ENCODE measurements at places on chromosomes 12 and 14. TPM values are rescaled to one million over a fixed set of nuclear protein-coding genes. Genes with fewer than 3 reads are reported as not detected.

RFX4 gene
- total RNA-seq = not detected

DDN gene
- total RNA-seq = 0.13 TPM

KRT71 gene
- total RNA-seq = not detected

TTC9 gene
- total RNA-seq = 16.5 TPM

TBC1D30 gene
- 3.7 TPM for total RNA-seq

KRT2 gene
- total RNA-seq = not detected

ADGRD1 gene
- not detected for total RNA-seq

MUCL1 gene
- not detected for total RNA-seq

SDS gene
- not detected for total RNA-seq

DNAJC22 gene
- total RNA-seq = 1.6 TPM

INHBE gene
- 8.7 TPM for total RNA-seq

SLC5A8 gene
- not detected for total RNA-seq

SERPINA1 gene
- 18.1 TPM for total RNA-seq

TAS2R42 gene
- total RNA-seq = not detected

HNRNPC gene
- total RNA-seq = 773 TPM

TAS2R43 gene
- not detected for total RNA-seq

CARMIL3 gene
- total RNA-seq = 2.3 TPM

GPR84 gene
- total RNA-seq = not detected

ANKRD33 gene
- not detected for total RNA-seq

CD27 gene
- total RNA-seq = not detected

IGFBP6 gene
- total RNA-seq = 21.4 TPM

ZNF891 gene
- 0.63 TPM for total RNA-seq

LYZ gene
- total RNA-seq = 0.07 TPM

DUSP16 gene
- total RNA-seq = 24.5 TPM

PRR13 gene
- total RNA-seq = 91.4 TPM

ACSM4 gene
- total RNA-seq = not detected

ASIC1 gene
- 0.75 TPM for total RNA-seq

SETD1B gene
- total RNA-seq = 9.6 TPM

C1QL4 gene
- total RNA-seq = not detected

OTX2 gene
- not detected for total RNA-seq

AICDA gene
- total RNA-seq = 1.3 TPM

ANGEL1 gene
- 15.3 TPM for total RNA-seq

SERPINA12 gene
- total RNA-seq = not detected

GALNT16 gene
- total RNA-seq = 0.33 TPM

CLEC2A gene
- total RNA-seq = not detected

C12orf54 gene
- not detected for total RNA-seq

ADAMTS20 gene
- 0.33 TPM for total RNA-seq

CBLN3 gene
- 0.34 TPM for total RNA-seq

TPH2 gene
- total RNA-seq = not detected

LALBA gene
- total RNA-seq = not detected

SLC4A8 gene
- total RNA-seq = 1.0 TPM

BATF gene
- not detected for total RNA-seq

VPS33A gene
- total RNA-seq = 26.3 TPM

RIPK3 gene
- total RNA-seq = 2.3 TPM

NCAPD2 gene
- total RNA-seq = 62.3 TPM

OASL gene
- total RNA-seq = 1.4 TPM

NTF3 gene
- not detected for total RNA-seq

TEX52 gene
- not detected for total RNA-seq

LRTM2 gene
- total RNA-seq = not detected

OR4K2 gene
- total RNA-seq = not detected
